ENCODE measurements at places on chromosomes 16 and 17.
A peak's percentile ranks its signal among the peaks of the same experiment; 100 is the strongest.

GRCh38 chr17:59381716-59382570 is 50.5 kb downstream of the YPEL2 start:
- no peak for DNase-seq

- no peak for DNase-seq
These were observed 20.6 kb downstream of the NPTX1 start for GRCh38 chr17:80455784-80456183.

- DNase-seq: no peak
These were observed 33.5 kb downstream of the HLF start for GRCh38 chr17:55298111-55298730.

GRCh38 chr16:69234460-69234859 is 47.5 kb downstream of the SNTB2 start:
- no peak for DNase-seq

GRCh38 chr17:34012709-34013375 is 242.2 kb upstream of the CCL2 start:
- no peak for DNase-seq

DNA sequence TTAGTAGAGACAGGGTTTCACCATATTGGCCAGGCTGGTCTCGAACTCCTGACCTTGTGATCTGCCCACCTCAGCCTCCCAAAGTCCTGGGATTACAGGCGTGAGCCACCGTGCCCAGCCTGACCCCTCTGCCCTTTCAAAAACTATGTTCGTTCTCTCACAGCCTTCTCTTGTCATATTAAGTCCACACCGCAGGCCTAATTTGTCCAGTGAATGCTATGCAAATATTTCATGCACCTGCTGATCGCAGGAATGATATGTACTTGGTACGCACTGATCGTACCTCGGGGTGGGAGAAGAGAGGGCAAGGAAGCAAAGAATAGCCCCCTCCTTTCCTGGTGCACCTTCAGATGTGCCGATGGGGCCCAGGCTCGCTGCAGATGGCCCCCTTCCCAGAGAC is 3.0 kb upstream of the BIRC5 start:
- no peak for DNase-seq

DNA sequence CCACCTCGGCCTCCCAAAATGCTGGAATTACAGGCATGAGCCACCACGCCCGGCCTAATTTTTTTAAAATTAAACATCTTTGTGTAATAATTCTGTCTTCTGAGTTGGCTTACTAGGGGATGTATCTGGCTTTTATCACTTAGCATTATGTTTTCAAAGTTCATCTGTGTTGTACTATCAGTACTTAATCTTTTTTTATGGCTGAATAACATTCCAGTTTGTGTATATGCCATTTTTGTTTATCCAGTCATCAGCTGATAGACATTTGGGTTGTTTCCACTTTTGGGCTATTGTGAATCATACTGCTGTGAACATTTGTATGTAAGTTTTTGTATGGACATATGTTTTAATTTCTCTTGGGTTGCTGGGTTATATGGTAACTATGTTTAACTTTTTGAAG is 69.0 kb downstream of the CHD9 start:
- no peak for DNase-seq

DNA sequence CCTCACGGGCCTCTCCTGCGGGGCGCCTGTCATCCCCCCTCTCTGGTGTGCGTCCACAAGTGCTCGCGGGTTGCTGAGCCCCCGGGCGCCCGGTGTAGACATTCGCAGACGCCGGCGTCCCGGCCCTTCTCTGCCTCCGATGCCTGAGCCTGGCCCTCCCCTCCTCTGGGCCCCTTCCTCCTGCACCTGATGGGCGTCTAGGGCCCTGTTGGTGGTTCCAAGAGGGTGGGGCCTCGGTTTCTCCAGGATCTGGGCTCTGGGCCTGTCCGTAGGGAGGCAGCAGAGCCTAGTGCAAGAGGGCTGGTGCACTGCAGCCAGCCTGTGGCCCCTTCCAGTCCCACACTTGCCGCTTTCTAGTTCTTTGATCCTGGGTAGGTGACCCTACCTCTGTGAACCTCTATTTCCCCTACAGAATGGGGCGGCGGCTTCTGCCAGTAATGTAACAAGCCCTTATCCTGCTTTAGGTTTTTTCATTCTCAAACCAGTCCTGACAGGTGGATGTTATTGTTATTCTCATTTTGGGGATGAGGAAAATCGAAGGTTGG is 623 bp downstream of the E4F1 start:
- DNase-seq: peak; percentile 63

- DNase-seq: no peak
These were observed 7.1 kb downstream of the RBFOX3 start for GRCh38 chr17:79603771-79604170.

- no peak for DNase-seq
These were observed at the start of gene FBXL19 for GRCh38 chr16:30923554-30924075. FBXL19 (plus strand) TSS chr16:30923572; CDS start chr16:30925755, 2,183 bp downstream.

- peak; percentile 61 for DNase-seq
These were observed 1.7 kb downstream of the RPRML start for GRCh38 chr17:46977348-46977747.

DNA sequence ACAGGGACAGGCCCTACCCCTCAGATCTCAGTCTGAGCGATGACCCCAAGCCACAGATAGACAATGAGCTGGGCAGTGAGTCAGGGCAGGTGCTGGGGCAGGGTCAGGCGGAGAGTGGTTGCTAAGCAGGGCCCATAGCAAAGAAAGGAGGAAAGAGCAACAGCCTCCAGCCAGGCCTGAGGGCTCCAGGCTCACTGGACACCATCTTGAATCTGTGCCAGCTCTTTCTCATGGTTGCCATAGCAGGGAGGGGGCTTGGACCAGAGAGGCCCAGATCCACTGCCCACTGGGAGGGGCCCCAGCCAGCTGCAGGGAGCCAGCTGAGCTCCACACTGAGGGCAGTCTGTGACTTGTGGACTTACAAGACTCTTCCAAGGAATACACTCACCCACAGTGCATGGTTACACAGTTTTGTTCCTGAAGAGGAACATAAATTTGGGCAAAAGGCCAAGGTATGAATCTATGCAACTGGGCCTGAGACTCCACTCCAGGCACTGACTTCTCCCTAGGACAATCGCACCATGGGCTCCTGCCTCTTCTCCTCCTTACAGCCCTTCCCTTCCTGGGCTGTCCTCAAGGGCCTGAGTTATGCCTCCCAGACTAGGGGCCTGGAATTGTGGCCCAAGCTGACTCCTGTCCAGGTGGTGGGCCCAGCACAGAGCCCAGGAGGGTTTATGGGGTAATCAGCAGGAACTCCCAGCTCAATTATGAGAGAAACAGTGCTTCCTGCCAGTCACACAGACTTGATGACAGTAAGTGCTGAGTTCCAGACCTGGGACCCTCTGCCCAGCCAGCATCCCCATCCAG is 59.9 kb downstream of the BEAN1 start:
- peak; percentile 71 for DNase-seq

DNA sequence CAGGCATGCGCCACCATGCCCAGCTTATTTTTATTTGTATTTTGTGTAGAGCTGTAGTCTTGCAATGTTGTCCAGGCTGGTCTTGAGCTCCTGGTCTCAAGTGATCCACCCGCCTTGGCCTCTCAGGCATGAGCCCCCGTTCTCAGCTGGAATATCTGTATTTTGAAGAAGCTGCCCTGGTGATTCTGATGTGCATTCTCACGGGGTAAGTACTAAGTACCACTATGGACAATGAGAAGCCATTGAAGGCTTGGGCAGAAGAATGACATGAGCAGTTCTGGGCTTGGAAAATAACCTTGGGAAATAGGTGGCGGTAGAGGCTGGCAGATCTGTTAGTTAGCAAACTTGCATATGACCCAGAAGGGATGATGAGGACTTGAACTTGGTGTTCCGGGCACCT is 15.6 kb upstream of the NKD1 start:
- DNase-seq: no peak

- DNase-seq: no peak
These were observed 4.3 kb upstream of the NXN start for GRCh38 chr17:983921-984320.

DNA sequence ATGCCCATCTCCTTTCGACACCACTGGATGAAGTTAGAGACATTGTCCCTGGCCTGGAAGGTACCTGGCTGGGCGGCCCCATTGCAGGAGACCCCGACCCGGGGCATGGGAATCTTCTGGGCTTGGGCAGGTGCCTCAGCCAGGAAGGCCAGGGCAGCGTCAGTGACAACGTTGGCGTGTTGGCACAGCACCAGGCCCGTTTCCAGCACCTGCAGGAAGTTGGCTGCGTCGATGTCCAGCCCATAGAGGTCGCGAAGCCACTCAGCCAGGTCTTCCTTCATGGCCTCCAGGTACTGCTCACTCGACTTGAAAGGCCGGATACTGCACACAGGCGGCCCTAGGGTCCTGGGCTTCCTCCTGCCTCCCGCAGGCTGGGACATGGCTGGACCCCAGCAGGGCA is 568 bp downstream of the GAS2L2 start:
- DNase-seq: no peak

- DNase-seq: no peak
These were observed 54.7 kb downstream of the TANGO6 start for GRCh38 chr16:68898026-68898425.

- DNase-seq: peak; percentile 69
These were observed 11.6 kb upstream of the CSNK1D start for GRCh38 chr17:82285141-82285540.

GRCh38 chr16:75908331-75909117 is 182.2 kb upstream of the CPHXL start:
- DNase-seq: no peak

DNA sequence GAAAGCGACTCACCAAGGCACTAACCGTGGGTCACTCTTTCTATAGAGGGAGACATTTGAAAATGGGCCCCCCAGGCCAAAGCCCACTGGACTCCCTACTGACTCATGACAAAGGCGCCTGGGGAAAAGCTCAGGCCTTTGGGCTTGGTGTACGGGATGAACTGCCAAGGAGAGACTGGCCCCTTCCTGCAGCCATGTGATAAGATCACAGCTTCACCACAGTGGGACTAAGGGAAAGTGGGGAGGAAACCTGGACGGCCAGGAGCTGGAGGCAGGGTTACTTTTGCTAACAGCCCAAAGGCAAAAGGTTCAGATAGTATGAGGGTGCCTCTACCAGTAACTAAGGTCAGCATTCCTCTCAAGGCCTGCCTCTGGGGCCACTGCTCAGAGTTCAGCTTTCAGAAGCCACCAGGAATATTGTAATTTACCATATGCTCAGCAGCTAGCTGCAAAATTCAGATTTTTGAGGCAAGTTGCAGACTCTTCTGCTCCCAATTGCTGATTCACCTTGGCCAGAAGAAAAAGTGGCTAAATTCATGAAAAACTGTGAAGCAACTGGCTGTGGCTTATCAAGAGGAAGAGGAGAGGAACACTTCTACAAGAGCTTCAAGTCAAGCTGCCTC is 37.1 kb upstream of the SLC25A19 start:
- no peak for DNase-seq

DNA sequence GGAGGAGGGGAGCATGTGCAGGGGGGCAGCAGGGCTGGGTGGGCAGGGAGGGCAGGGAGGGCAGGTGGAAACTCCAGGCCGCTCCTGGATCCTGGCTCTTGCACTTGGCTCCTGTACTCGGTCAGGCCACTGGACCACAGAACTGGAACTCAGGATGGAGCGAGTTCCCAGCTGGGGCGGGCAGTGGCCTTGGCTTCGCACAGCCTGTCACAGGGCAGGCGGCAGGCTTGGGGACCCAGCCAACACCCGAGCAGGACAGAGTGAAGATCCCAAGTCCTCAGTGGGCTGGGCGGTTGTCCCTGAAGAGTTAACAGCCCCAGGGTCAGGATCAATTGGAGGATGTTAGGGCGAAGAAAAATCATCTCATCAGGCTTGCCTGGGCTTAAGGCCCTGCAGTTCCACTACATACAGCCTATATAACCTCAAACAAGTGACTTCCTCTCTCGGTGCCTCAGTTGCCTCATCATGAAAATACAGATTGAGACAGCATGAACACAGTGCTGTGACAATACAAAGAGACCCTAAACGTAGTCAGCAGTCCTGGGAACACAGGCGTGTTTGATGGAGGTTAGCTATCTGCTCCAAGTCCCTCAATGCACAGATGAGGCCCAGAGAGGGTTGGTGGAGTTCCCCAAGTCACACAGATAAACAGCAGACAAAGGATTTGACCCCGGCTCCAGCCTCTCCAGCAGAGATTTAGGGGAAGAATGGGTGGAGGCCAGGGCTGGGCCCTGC is 21.9 kb downstream of the ZNF423 start:
- DNase-seq: no peak

DNA sequence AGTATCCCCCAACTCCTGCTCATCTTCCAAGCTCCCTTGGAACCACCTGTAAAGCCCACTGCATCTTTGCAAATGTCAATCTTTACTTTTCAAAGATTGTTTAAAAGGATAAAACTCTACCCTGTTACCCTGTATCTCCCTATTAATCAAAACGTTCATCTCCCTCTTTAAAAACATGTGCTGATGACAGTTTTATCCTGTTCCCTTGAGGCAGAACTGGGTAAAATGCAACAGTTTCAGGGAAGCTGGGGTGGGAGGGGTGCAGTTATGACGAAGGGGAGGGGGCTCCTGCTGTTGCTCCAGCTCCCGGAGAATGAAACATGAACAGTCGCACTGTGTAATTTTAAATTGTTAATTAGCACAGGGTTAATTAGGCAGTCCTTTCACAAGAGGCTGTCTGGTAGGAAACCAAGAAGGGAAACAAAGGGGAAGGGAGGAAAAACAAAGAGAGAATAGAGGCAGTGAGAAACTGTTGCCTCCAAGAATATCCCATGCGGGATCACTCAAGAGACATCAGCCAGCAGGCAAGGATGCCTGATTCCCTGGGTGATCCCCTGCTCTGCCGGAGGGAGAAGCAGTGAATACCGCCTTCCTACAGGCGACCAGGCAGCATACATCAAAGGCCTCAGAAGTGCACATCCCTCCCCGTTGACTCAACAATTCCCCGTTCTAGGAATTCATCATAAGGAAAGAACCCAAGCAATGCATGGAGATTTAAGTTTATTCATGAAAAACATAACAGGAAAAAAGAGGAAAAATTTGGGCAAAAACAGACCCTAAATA is 84.2 kb downstream of the ZFHX3 start:
- no peak for DNase-seq

DNA sequence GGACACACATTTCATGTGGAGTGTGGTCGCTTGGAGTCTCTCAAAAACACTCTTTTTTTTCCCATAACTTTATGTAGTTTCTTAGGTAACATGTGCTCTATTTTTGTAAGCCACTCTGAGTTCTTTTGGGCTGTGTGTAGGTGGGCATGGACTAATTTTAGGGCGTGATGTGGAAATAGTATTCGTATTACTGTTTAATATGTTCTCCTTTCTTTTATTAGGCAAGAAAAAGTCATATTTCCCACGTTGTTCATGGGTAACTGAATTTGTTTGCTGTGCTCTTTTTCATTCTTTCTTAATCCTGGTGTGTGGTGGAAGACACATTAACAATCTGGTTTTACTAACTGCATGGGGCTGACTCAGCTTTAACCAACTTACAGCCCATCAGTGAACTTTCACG is 27.4 kb downstream of the NDEL1 start:
- DNase-seq: peak; percentile 22

- no peak for DNase-seq
These were observed 16.8 kb downstream of the TCF25 start for GRCh38 chr16:89890200-89890599.

- no peak for DNase-seq
These were observed 5.6 kb downstream of the CRYBA1 start for GRCh38 chr17:29252101-29252791.

- DNase-seq: no peak
These were observed 2.6 kb upstream of the SETD1A start for GRCh38 chr16:30954993-30955392.
